ENCODE measurements at places on chromosomes 7 and 10.

GRCh38 chr10:633279-634245 is 55.9 kb downstream of the DIP2C start:
- no peak for DNase-seq

DNA sequence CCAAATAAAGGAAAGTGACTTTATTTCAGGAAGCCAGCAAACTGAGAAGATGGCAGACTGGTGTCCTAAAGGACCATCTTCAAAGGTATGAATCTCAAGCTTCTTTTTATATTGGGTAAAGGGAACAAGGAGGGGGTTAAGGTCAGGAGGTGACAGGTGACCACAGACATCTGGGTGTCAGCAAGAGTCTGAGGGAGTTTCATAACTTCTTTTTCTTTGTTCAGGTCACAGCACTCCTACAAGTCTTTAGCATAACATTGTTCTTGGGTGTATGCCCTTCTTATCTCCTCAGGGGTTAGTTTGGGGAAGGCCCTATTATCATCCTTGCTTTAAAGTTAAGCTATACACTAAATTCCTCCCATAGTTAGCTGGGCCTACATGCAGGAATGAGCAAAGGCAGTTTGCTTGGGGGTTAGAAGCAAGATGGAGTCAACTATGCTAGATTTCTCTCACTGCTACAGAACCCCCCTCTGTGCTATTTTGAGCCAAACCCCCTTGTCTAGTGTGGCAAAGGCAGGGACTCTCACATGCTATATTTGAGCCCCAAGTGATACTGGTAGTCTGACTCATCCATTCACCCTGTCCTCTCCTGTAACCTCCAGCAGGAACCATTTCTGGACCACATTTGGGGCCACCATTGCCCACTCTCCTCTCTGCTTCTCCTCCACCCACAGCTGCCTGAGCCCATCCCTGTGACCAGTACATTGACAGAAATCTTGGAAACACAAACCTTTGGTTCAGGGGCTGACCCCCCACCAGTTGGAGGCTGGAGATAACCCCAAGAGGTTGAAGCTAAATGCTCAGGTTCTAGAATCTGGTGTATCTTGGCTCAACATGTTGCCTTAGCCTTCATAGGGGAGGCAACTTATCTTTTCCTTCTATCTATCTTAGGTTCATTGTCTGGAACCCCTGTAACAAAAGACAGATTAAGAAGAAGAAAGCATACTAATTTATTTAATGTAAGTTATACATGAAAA is 55.5 kb upstream of the LRGUK start:
- no peak for DNase-seq

DNA sequence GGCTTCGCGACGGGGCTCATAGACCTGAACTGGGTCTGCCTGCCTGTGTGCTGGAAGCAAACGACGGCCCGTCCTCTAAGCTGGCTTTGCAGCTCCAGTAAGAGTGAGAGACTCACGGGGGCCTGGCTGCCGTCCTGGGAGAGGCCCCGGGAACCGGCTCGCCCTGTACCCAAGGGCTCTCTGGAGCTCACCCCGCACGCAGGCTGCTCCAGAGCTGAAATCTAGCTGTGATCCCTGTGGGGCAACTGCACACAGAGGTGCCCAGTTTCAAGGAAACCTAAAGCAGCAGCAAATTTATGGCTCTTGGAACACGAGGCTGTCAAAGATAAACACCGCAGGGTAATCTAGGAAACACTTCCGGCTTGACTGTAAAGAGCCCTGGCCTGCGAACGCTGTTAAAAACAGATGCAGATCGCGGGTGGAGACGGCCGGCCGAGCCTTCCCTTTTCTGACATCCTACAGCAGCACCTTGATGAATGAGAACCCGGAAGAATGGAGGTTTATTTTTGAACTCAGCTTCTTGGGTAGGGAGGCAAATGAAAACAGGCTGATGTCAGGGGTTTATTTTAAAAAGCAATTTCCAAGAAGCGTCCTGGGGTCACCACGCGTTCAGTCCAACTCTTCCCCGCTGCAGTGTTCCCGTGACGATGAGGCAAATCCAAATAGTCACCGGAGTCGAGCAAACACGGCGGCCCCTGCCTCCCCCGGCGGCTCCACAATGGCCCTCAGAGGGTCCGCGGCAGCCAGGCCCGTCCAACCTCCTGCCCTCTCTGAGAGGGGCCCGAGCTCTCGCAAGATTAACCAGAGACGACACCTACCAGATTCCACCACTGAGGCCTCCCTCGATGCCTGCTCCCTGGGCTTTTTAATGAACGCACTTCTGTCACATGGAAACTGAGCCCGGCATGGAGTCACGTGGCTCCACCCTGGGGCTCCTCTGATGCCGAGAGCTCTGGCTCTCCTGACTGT is 29.6 kb downstream of the AMZ1 start:
- DNase-seq: no peak

DNA sequence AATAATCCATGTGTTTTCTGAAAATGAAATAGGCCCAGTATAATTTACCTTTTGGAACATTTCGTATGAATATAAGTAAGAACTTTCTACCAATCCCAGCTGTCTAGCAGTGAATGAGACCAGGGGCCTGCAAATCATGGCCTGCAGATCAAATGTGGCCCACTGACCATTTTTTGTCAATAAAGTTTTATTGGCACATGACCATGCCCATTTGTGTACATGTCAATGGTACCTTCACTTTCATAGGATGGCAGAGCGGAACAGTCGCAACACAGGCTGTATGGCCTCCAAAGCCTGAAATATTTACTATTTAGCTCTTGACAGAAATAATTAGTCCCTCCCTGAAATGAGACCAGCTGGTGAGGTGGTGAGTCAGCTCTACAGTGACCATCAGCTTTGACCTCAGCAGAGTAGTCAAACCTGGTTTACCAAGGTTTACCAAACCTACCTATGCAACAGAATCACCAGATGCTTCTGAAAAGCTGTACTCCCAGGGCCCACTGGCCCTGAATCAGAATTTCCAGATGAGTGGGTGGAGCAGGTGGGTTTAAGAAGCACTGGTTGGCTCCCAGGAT is 13.8 kb upstream of the C10orf90 start:
- no peak for DNase-seq

- no peak for DNase-seq
Measured at GRCh38 chr10:119112056-119112455, 8.1 kb downstream of the DENND10 start.

GRCh38 chr7:42549866-42550485 is 313.0 kb upstream of the GLI3 start:
- DNase-seq: no peak

DNA sequence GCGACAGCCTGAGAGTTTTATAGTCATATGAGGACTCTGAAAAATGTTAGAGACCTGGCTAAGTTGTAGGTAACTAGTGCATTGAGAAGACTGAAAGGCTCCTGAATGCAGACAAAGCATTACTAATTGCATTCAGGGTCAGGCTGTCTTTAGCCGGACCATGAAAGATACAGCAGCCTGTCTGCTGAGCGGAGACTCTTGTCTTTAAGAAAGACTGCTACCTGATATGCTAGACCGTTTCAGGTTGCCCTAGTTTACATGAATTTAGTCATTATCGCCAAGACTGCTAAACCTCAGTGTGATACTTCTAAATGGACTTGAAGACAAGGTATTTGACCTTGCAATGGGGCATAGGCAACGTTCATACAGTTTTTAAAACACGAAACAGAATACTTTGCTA is 81.2 kb downstream of the BMPR1A start:
- no peak for DNase-seq

GRCh38 chr7:13457790-13458189 is 531.7 kb downstream of the ETV1 start:
- DNase-seq: no peak

DNA sequence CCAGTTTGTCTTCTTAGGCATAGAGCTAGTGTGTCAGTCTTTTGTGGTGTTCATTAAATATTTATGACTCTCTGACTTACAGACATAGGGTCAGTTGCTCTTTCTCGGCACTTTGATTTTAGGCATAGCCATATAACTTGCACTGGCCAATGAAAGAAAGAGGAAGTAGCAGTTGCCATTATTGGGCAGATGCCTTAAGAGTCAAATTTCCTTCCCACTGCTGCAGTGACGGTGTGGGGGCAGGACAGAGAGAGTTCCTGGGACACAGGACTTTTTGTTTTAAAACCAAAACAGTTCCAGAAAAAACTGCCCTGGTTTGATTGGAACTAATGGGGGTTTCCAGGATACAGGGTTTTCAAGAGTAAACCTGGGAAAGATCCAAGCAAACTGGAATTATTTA is 60.2 kb upstream of the PHF14 start:
- no peak for DNase-seq

DNA sequence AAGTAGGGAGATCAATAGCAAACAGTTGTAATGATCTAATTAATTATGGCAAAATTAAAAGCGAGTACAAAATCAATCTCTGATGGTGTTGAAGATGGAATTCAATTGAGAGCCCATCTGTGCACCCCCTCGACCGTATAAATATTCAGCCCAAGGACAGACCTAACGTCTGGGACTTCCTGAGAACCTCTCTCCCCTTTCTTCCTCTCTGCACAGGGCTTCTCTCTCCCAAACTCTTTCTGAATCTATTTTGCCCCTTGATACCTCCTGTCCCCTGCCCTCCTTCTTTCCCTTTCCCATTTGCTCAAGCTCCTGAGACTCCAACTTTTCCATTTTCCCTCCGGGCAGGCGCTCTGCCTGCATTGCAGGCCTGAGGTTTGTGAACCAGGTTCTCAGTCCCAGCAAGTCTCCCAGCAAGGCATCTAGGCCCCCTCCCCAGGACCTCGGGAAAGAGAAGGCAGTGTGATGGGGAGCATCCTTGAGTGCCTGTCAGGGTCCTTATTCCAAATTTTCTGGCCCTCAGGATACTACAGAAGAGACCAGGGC is 8.5 kb upstream of the PAX2 start:
- no peak for DNase-seq

- DNase-seq: peak; percentile 25
Measured at GRCh38 chr7:132580717-132581285, 4.5 kb upstream of the PLXNA4 start.

- DNase-seq: no peak
Measured at GRCh38 chr10:43054593-43054992, 22.3 kb upstream of the RET start.

DNA sequence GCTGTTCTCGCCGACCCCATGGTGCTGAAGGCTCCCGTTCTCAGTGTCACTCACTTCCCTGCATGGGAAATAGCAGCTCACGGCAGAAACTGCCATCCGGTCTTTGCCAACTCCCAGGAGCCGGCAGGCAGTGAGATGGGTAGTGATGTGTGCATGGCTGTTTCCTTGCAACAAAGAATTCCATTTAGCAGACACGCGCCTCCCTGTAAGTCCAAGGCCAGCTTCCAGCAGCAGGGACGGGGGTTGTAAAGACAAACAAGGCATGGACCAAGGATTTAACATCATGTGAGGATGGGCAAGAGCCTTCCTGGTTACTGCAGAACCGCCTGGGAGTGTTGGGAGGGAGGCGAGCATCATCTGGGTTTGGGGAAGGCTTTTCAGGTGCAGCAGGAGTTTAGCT is 273.1 kb downstream of the GLRX3 start:
- DNase-seq: no peak

- DNase-seq: no peak
Measured at GRCh38 chr7:112414855-112415490, 35.3 kb upstream of the IFRD1 start.

GRCh38 chr10:119526621-119527592 is 15.6 kb downstream of the RGS10 start:
- no peak for DNase-seq

- no peak for DNase-seq
Measured at GRCh38 chr7:20661884-20662283, 46.4 kb downstream of the ABCB5 start.

- DNase-seq: no peak
Measured at GRCh38 chr10:126059076-126059826, 162.9 kb downstream of the FANK1 start.

DNA sequence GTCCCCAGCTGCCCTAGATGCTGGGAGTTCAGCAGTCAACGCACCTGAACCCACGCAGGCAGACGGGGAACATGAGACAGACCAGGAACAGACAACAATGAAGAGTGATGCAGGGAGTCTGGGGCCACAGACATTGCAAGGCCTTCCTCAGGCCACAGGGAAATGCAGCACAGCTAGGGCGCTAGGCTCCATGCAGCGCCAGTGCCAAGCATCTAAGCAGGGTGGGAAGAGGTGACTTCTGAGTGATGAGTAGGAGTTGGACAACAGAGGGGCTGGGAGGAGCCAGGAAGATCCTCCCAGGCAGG is 7.7 kb upstream of the RET start:
- no peak for DNase-seq

DNA sequence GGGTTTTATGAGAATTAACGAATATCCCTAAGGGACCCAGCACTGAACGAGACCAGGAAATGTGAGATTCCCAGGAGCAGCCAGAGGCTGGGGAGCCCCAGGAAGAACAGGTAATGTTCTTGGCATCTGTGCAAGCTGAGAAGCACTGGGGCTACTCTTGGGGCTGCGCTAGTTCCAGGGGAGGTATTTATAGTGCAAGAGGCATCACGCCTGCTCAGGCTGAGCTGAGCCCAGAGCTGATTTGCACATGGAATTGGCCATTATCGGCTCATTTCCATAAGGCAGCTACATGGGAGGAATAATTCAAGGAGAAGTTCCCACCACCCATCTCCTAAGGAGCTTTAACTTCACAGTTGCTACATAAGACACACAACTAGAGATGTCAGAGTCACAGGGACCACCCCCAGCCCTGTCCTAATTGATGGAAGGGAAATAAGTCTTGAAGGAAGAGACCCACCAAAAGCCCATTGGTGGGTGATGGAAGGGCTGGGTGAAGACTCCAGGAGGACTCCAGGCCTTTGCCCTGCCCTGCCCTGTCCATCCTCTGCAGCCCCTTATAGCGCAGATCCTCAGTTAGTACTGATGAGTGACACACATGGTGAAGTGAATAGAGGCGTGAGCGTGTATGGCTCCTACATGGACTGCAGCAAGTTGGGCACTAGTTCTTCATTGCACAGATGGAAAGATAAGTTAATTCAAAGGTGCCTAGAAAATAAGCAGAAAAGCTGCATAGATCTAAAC is 178.9 kb downstream of the GRID1 start:
- no peak for DNase-seq

- DNase-seq: no peak
Measured at GRCh38 chr7:37683246-37684120, at the start of gene GPR141. TSS of gene GPR141 (plus strand) at chr7:37683766. CDS start at chr7:37740394, 56,628 bp downstream.

- DNase-seq: no peak
Measured at GRCh38 chr7:117403737-117404136, 23.6 kb downstream of the ASZ1 start.

DNA sequence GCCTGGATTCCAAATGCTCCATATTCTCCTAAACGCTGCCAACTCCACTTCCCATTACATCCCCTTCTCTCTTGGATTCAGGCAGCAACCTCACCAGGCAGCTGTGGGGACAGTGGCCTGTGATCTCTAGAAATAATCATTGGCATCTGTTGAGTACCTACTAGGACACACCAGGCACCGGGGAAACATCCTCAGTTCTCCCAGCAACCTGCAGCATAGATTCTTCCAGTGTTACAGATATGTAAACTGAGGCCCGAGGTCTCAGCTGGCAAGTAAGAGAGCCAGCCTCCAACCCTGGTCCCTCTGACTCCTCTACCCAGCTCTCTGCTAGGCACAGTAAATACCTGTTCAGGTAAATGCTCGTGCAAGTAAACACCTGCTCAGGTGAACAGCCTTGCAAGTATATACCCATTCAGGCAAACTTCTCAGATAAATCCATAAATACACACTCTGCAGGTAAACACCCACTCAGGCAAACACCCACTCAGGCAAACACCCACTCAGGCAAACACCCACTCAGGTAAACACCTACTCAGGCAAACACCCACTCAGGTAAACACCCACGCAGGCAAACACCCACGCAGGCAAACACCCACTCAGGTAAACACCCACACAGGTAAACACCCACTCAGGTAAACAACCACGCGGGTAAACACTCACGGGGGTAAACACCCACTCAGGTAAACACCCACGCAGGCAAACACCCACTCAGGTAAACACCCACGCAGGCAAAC is 18.7 kb downstream of the ASB13 start:
- no peak for DNase-seq

GRCh38 chr7:32670110-32671025 is 175.1 kb downstream of the AVL9 start:
- DNase-seq: no peak
